ENCODE measurements at places on chromosomes 6 and 20.

DNA sequence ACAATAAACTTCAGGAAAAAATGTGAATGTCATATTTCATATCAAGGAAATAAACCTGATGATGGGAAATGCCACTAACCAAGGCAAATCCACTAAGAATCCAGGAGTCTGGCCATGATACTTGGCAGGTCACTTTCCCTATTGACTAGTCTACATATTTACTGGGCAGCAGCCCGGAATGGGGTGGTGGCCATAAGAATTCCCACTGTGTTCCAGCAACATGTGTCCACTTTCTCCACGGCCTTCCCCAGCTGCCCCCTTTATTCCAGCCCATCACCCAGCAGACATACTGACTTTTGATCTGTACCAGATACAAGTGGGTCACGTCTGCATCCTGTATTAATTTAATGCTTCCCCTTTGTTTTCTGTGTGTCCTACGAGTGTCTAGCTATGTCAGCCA is 234.5 kb upstream of the PRDM1 start:
- DNase-seq, result no peak

- no peak for DNase-seq
These were observed 138.0 kb downstream of the SOX4 start for GRCh38 chr6:21731411-21732031.

- no peak for DNase-seq
These were observed 455.0 kb upstream of the SOX4 start for GRCh38 chr6:21138336-21139069.

DNA sequence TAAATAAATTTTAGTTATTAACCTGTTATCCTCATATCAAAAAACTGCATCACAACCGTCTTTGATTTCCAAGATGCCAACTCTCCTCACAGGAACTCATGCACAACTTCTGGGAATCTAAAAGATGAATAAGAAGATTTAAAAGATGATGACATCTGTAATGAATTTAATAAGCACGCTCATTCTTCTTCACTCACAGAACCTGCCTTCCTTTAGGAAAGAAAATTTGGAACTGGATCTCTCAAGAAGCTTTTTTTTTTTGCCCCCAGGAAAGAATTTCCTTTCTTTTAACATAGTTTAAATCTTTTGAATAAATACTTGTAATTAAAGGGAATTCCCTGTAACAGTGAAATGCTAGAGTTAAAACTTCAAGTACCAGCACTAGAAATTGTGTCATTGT is 161.5 kb downstream of the HIVEP2 start:
- no peak for DNase-seq

- peak; percentile 53 for DNase-seq
These were observed 4.2 kb downstream of the PRSS16 start for GRCh38 chr6:27251606-27252251.

DNA sequence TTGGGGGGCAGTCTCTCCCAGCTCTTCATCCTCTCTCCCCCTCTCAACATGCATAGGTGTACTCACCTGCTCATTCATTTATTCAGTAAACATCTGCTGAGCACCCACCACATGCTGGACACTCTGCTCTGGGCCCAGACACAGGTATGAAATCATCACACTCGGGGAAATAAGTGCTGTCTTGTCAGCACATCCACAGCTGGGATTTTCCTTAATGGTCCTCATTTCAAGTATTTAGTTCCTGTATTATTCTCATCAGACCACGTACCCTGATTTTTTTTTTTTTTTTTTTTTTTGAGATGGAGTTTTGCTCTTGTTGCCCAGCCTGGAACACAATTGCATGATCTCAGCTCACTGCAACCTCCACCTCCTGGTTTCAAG is 19.4 kb downstream of the RAB5IF start:
- DNase-seq, result no peak

DNA sequence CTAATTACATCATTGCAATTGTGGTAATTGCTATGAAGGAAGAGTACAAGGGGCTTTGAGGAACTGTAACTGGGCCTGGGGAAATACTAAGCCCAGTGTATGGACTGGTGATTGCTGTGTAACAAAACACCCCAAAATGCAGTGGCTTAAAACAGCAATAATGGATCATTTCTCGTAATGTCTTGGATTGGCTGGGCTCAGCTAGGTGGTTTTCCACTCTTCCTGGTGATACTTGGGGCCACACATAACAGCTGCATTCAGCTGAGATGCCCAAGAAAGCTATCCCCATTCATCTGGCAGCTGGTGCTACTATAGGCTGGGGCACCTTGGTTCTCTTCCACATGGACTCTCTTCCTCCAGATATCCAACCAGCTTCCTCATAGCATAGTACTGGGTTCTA is 150.3 kb downstream of the EYA2 start:
- DNase-seq, result no peak

- no peak for DNase-seq
These were observed 216.5 kb downstream of the TFAP2C start for GRCh38 chr20:56845546-56846086.

DNA sequence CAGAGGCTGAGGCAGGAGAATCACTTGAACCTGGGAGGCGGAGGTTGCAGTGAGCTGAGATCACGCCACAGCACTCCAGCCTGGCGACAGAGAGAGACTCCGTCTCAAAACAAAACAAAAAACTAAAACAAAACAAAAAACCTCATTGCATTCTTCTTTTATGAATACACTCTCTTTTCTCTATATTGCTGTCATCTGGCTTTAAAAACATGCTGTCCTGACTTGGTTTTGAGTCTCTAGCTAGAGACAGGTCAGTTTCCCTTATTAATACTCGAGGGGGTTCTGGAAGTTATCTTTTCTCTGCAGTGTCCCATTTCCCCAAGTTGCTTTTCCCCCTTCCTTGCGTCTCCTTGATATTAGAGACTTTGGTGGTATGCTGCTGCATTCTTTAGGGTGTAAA is 50.9 kb downstream of the RIOK1 start:
- DNase-seq, result no peak

DNA sequence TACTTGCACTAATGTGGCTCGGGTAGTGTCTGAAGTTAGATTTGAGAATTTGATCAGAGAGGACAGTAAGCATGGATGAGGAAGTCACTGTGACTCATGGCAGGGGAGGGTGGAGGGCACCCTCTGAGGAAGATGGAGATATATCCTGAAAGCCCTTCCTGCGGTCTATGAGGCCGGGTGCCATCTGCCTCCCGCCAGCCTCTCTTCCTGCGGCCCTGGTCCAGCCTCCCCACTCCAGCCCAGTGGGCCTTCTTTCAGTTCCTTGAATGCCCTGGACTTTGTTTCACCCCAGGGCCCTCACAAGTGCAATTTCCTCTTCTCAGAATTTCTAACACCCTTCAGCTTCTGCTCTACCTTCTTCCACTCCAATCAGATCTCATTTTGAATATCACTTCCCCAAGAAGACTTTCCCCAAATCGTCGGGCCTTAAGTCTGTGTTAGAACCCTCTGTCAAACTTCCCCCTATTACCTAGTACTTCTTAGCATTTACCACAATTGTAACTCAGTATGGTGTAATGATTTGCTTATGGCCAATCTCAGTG is 20.2 kb upstream of the TNFAIP3 start:
- no peak for DNase-seq

GRCh38 chr6:29631860-29632731 is 887 bp downstream of the GABBR1 start:
- peak; percentile 62 for DNase-seq

- peak; percentile 70 for DNase-seq
These were observed 26.0 kb downstream of the PTGIS start for GRCh38 chr20:49541733-49542513.

GRCh38 chr6:17470938-17471327 is 77.5 kb downstream of the CAP2 start:
- DNase-seq, result no peak

- no peak for DNase-seq
These were observed 84.4 kb downstream of the BACH2 start for GRCh38 chr6:90212274-90212673.

DNA sequence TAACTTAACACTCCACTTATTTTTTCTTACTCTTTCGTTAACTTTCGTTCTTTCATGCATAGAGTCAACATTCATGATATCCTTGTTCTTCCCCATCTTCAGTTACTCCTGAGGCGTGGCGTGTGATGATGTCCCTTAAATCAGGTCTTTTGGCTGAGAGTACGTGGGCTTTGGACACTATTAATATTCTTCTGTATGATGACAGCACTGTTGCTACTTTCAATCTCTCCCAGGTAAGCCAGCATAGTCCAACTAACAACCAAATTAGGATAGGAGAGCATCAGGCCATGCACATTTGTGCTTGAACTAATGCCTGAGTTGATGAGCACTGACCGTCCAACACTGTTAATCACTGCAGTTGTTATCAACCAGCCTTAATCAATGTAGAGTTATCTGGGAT is 119.6 kb downstream of the TMEM242 start:
- no peak for DNase-seq

- DNase-seq, result no peak
These were observed 167.1 kb downstream of the SMOC2 start for GRCh38 chr6:168608113-168608400.

GRCh38 chr6:92404281-92404680 is 1015.1 kb downstream of the EPHA7 start:
- no peak for DNase-seq

DNA sequence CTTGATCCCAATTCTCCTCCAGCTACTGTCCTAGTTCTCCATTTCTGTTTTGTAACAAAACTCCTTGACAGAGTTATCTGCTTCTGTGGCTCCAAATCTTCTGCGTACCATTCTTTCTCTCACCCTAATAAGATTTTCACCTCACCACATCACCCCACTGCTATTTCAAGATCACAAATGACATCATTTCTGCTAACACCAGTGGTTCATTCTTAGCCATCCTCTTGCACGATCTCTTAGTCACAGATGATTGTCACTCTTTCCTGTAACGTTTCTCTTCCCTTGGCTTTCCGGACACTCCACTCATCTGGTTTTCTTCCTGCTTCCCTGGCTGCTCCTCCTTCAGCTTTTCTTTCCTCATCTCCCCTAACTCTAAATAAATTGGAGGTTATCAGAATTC is 56.8 kb upstream of the FABP7 start:
- DNase-seq, result no peak

DNA sequence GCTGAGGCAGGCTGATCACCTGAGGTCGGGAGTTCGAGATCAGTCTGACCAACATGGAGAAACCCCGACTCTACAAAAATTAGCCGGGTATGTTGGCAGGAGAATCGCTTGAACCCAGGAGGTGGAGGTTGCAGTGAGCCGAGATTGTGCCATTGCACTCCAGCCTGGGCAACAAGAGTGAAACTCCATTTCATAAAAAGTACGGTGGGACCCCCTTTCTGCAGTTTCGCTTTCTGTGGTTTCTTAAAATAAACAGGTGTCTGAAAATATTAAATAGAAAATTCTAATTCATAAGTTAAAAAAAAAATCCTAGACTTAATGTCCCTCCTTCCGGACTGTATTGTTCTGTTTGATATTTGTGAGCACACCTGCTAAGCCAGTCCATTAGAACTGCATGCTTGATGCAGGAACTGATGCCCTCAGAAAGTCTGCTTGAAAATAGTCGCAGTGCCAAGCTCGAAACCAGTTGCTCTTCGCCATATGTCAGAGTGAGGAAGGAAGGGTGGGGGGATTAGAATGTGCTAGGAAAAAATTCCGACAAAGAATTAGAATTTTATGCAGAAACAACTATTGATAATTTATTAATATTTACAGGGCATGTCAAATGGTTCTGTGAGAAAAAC is 85.9 kb downstream of the JARID2 start:
- no peak for DNase-seq

DNA sequence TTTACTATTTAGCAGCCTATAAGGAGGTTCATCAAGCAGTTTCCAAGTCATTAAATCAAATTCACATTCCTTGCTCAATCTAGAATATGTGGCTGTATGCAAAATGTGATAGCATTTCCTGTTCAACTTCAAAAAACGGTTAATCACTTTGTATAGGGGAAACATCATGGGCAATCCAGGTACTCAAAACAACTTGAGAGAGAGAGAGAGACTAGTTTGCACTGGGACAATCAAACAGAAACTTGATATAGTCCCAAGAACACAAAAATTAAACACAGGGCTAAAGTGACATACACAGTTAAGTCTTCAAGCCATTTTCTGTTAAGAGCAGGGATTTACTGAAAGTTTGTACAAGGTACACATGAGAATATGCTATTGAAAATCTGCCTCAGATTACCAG is 7.4 kb downstream of the CPNE1 start:
- no peak for DNase-seq

- no peak for DNase-seq
These were observed 298.1 kb upstream of the TCF21 start for GRCh38 chr6:133590814-133591213.

GRCh38 chr6:27866357-27867050 is 45.7 kb downstream of the OR2B2 start:
- DNase-seq, result peak; percentile 73

DNA sequence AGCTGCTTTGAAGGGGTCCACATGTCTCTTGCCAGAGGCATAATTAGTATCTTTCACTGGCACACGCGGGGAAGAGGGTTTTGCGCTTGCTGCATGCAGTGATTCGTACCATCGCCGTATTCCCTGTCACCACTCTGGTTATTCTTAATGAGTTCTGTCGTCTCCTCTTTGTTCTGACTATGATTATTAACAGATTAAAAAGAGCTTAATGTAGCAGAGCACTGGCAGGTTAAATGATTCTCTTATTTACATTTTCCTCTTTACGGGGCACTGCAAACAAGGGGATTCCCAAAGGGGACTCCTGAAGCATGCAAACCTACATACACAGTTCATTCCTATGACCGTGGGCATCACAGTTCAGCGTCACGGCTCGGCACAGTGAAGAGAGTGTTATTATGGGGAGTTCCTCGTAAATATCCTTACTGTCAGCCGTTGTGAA is 204.8 kb downstream of the DTNBP1 start:
- no peak for DNase-seq

DNA sequence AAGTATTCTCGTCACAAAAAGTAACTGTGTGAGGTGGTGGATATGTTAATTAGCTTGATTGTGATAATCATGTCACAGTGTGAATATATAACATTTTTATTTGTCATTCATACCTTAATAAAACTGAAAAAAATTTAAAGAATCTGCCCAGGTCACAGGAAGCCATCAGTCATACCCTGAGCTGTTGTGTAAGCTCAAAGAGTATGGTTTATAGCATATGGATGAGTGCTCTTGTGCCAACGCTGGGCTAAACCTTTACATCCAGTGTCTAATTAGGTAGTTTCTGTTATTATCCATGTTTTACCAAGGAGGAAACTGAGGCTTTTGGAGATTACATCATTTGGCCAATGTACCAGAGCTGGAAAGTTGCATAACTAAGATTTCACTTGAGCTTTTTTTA is 11.4 kb downstream of the PKIG start:
- DNase-seq, result no peak

DNA sequence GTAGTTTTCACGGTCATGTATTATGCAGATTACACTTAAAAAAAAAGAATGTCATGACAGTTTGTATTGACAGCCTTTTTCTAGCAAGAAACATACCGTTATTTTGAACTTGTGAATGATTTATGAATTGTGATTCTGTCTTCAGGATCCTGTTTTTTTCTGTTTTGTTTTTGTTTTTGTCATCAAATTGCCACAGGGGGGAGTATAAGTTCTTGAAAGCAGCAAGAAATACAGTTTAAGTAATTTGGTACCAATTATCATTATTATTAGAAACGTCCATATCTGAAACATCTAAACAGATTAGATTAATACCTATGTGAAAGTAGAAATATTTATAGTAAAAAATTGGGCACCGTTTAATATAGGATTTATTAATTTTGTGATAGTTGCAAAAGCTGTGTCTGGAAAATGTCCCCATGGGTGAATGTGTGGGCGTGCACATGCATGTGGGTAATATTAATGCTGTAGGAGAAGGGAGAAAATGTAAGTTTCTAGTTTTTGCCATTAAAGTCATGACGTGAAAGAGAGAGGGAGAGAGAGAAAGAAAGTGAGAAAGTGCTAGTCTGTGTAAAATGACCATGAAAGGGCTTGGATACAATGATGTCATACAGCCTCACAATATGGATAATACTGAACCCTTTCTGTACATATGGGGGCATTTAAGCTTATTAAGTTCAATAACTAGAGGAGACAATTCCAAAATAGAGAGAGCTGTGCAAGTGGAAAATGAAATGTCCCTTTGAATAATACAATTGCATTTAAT is 9.4 kb upstream of the CCN2 start:
- no peak for DNase-seq

Measured in CD8-positive, alpha-beta memory T cell (primary cell).